ENCODE measurements at places on chromosomes 4 and X. TPM values are rescaled to one million over a fixed set of nuclear protein-coding genes. Genes with fewer than 3 reads are reported as not detected.

DNA sequence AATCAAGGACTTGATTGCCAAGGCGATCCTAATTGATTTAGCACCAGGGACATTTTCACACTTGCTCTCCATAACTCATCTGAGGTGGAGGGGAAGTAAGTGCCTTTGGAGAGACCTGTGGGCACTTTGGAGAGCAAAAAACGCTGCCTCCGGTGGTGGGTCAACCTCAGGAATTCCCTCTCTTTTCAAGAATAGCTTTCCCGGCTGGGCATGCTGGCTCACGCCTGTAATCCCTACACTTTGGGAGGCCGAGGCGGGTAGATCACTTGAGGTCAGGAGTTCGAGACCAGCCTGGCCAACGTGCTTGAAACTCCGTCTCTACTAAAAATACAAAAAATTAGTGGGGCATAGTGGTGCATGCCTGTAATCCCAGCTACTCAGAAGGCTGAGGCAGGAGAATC is 49.2 kb downstream of the PRPS1 start:
- DNase-seq = no peak

DNA sequence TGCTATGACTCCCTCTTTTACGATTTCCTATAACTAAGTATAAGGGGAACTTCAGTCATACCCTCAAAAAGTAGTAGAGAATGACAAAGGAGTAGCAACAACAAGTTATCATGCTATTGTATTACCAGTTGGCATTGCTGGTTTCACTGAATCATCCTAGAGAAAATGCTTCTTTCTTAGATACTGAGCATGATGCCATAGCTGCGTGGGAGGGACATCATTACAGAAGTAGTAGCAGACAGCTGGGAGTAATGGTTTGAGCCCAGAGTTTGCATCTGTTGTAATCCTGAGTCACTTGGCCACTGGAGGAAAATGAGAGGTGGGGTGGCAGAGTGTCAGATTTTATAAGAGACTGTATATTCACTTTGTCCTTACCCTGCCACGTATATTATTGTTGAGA is 38.6 kb downstream of the MTMR1 start:
- DNase-seq = peak; percentile 68

DNA sequence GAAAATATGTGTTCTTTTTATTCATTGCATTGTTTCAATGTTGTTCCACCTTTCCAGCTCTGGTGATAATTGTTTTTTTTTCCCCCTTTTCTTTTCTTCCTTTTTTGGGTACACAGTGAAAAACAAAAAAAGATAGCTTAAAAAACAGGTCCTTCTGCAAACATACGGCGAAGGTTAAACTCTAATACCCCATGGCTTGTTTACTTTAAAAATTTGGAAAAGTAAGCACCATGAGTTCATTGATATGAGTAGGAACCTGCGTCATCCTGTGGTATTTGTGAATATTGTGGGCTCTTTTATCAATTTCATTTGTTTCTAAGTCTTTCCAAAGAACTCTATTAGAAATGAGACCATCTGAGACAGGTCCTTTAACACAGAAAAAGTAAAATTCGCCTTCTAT is 123.5 kb downstream of the CHRNA9 start:
- DNase-seq = no peak

DNA sequence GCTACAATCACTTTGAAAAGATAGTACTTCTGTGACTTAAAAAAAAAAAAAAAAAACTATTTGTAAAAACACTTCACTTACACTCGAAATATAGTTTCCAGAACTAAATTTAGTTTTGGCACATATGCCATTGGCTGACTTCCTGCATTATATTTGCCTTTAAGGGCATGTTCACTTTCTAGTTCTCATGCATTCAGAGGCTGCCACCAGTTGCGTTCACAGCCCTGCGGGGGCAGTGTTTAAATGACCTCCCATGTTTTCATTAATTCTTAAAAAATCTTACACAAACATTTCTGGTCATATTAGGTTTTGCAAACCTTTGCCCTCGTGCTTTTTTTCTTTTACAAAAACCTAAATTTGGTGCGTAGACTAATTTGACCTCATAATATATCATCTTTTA is 12.4 kb upstream of the ARHGAP6 start:
- DNase-seq = no peak

DNA sequence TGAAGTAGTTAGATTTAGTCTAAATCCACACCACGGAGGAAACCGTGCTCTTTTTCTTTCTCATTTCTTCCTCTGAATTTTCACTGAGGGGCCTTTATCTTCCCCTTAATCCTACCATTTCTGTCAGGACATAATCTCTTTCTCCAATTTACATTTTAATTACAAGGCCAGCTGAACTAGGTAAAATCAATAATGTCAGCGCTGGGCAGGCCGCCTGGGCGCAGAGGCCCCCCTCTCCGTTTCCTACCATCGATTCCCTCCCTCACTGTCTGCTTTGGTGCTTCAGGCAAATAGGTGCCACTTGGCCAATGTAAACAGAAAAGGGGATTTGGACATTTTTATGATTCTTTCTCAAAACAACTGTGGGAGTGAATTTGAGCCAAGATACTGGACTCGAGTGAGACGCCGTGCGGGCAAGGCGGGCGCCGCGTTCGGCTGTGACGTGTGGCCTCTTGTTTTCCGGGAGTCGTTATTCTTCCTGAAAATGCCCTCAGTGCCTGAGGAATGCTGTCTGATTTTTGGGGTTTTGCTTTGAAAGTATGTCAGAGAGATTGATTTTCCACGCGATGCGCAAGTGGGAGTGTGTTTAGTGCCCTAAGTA is 22.6 kb downstream of the UVSSA start:
- no peak for DNase-seq

DNA sequence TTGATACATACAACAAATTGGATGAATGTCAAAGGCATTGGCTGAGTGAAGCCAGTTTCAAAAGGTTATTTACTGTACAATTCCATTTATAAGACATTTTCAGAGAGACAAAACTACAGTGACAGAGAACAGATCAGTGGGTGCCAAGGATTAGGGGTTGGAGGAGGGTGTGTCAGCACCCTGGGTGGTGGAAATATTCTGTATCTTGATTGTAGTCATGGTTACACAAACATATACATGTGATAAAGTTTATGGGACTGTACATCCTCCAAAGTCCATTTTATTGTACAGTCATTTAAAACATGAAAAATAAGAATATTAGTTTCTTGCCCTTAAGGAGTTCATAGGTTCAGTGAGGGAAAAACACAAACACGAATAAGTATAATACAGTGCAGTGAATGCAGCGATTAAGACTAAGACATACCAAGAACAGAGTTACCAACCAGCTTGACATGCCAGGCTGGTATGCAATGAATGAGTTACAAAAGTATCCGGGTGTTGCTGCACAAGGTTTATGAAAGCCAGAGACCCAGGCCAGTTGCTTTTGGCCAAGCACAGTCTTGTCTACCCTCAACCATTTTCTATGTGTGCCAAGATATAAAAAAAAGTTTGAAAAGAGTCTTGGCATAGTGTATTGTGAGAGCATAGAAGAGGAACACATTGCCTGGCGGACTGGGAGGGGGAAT is 123.6 kb downstream of the MSL3 start:
- DNase-seq = no peak

DNA sequence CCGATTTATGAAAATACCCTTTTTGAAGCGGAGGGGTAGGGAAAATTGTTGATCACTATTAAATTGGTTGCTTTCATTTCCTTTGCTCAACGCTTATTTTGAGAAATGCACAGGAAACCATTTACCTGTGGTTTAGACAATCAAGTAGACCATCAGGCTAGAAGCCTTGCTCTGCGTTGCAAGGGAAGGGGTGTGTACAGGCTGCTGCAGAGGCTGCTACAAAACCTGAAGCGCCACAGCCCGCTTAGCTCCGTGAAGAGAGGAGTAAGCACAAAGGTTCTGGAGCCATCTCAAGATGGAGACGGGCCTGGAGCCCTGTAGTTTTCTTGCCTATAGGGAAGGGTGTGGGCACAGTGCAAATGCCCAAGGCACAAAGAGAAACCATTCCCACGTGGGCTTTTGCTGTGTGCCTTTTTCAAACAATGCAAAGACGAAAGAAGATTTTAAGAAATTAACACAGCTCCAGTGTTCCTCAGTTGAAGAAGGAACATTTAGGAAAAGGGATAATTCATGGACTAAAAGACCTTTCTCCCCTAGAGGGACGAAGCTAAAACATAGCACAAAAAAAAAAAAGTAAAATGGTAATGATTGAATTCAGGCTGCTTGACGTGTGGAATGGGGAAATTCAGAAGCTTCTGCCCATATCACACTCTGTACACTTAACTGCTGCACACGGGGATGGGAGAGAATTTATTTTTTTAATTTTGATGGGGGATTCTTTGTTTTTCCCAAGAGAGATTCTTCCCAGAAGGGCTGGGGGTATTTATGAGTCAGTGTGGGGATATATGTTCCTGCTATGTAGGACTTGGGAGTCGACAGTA is 3.5 kb downstream of the TMSB4X start:
- peak; percentile 79 for DNase-seq

DNA sequence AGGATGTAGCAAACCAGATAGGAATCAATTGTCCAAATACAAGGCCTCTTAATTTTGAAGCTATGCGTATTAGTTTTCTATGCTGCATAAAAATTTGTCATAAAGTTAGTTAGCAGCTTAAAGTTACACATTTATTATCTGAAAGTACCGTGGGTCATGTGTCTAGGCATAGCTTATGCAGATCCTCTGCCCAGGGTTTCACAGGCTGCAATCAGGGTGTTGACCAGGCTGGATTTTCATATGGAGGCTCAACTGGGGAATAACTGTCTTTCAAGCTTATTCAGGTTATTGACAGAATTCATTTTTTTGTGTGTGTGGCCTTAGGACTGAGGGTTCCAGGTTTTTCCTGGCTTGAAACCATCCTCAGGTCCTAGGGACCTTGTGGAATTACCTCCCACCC is 265.1 kb downstream of the SLC39A8 start:
- no peak for DNase-seq

- DNase-seq = no peak
These were observed 172.8 kb downstream of the SHROOM3 start for GRCh38 chr4:76607846-76608245.

DNA sequence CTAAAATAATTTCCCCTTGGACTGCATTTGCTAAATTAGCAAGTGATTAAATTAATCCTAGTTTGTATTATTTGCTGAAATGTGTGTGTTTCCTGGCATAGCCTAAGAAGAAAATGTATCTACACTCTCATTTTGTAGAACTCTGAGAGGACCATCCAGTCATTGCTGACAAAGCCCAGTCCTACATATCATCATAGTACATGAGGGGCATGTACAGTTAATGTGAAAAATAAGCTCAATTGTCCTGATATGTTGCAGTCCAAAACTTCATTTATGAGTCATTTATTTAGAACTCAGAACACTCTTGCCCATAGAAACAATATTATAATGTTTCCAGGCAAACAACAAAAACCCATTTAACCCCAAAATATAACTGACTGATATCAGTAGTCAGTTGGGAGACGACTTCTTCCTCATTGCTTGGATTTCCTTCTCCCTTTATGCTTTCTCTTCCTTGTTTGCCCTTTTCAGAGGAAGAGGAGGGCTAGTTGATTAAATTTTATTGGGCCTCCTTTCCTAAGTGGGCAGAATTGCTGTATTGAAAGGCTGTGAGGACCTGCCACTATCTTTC is 26.9 kb upstream of the BBS12 start:
- no peak for DNase-seq

DNA sequence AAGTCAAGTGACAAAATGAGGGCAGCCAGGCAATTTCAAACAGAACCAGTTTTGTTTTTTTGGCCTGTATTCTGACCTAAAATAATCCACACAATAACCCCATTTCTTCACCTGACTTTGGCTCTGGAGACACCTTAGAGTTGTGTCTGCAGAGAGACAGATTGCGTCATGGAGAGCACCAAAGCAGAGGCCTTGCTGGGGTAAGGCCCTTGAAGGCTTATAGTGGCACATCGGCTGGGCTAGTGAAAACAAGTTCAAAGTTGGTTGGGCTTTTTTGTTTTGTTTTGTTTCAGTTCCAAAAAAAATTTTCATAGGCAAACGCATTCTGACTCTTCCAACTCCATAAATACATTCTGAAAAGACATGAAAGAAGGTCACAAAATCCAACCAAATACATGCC is 34.4 kb downstream of the PARM1 start:
- DNase-seq = no peak

DNA sequence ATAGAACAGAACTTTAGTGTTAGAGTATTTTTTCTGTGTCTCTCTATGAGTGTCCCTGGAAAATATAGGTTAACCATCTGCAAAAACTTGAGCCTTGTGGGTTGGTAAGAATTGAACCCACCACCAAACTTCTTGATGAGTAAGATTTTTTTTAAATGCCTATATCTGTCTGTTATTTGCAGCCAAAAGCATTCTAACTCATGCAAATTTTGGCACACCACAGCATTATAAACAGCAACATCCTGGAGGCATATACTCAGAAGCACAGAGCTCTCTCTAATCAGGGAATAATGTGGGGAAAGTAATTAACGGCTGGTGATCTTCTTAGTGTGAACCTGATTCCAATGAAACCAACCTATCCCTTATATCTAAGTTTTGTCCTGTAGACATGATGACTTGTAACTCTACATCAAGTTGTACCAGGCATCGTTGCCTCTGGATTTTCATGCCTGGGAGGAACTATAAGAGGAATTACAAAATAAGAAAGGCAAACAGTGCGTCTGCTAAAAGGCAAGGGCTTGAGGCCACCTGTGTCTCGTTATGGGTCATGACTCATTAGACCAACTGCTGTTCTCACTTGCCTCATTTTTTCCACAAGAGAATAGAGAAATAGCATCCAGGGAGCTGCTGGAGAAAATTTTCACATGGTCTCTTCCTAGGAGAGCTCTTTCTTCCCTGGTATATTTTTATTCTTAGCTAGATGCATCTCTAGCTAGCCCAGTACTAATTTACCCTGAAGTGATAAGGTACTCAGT is 202.4 kb downstream of the CHIC2 start:
- DNase-seq = peak; percentile 88

GRCh38 chrX:26613956-26614355 is 398.0 kb downstream of the MAGEB5 start:
- DNase-seq = no peak

- no peak for DNase-seq
These were observed 284.0 kb downstream of the BCOR start for GRCh38 chrX:39813631-39814277.

The RAB39B gene
- 1.0 TPM for polyA plus RNA-seq

The ZMAT1 gene
- not detected for polyA plus RNA-seq

The CHRNA9 gene
- not detected for polyA plus RNA-seq

The OTC gene
- not detected for polyA plus RNA-seq

The TRPC5OS gene
- not detected for polyA plus RNA-seq

The PLXNA3 gene
- 28.1 TPM for polyA plus RNA-seq

The SSX2B gene
- not detected for polyA plus RNA-seq

The HSD17B13 gene
- polyA plus RNA-seq = not detected

The MGAT4D gene
- not detected for polyA plus RNA-seq

The SUPT20HL2 gene
- not detected for polyA plus RNA-seq

All from AG04450 (cell line).